ENCODE measurements at places on chromosomes 3 and 15.

GRCh38 chr15:38073178-38073946, 138.9 kb downstream of the TMCO5A start:
- no peak for DNase-seq

DNA sequence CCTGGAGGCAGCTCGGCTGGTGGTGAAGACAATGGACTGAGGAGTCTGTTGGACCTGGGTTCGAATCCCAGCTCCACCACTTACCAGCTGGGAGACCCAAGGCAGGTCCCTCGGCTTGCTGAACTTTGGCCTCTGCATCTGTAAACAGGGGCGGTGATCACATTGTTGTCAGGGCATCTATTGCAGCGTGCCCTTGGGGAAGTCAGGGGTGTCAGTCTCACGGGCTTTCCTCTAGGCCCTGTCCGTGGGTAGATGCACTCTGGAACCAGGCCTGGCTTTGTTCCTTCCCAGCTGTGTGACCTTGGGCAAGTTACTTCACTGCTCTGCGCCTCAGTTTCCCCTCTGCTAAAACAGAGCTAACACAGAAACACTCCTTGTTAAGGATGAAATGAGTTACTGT, 68.8 kb upstream of the SLC6A6 start:
- no peak for DNase-seq

DNA sequence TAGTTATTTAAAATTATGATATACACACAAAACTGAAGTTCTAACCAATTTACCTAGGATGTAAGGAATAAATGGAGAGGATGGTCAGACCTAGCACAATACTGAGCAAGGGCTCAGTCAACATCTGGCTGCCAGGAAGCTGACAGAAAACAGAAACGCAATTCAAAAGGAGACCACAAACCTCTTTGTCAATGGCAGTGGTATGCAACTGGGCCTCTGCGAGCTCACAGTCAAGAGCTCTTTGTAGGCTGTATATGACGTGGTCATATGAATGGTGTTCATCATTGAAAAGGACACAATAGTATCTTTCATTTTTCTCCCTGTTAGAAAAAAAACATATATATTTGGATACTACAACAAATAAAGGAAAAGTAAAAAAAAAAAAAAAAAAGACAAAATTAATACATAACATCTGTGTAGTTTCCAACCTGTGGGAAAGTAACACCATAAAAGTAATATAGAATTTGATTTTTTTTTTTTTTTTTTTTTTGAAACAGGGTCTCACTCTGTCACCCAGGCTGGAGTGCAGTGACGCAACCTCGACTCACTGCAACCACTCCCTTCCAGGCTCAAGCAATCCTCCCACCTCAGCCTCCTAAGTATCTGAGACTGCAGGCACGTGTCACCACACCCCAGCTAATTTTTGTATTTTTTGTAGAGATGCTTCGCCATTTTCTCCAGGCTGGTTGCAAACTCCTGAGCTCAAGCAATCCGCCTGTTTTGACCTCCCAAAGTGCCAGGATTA, 37.9 kb downstream of the UBR1 start:
- no peak for DNase-seq

GRCh38 chr3:51934991-51935885, 6.5 kb downstream of the RRP9 start:
- no peak for DNase-seq

DNA sequence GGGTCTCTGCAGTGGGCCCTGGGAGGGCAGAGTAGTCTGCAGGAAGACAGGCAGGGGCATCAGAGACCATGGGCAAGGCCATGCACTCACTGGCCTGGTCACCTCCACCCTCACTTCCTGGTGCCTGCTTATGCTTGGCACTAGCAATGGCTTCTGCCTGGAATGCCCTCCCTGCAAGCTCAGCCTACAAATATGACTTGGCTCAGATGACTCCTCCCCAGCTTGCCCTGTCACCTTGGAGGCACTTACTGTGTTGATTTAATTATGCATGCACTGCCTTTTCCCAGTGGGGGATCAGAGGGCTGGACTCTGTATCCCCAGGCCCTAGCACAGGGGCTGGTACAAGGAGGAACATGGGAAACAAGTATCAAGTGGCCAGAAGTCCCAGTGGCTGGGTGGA, 7.8 kb downstream of the C3orf18 start:
- DNase-seq = no peak

DNA sequence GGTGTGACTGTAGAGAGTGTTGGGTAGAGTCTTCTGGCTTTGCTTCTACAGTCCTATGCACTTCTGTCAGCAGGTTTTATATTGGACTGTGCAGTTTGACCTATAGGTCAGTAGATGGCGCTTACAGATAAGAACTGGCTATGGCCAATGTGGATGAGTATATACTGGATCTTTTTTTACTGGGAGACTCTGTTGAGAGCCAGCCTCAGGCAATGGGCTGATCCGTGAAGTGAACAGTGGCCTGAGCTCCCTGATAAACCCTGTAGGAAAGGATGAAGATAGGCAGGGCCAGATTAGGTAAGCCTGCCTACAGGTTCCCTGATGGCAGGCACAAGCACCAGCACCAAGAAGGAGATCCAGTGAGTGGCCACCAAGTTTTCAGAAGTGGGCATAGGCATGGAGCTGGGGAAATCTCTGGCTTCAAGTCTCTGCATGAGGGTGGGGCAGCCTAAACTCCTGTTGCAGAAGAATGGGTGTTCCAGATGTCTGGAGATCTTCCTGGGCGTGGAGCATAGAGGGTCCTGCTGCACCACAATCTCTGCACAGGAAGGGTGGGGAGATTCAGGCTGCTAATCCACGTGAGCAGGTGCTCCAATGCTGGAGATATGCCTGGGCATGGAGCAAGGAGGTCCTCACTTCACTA, 326.0 kb upstream of the SGO1 start:
- DNase-seq = peak; percentile 46

DNA sequence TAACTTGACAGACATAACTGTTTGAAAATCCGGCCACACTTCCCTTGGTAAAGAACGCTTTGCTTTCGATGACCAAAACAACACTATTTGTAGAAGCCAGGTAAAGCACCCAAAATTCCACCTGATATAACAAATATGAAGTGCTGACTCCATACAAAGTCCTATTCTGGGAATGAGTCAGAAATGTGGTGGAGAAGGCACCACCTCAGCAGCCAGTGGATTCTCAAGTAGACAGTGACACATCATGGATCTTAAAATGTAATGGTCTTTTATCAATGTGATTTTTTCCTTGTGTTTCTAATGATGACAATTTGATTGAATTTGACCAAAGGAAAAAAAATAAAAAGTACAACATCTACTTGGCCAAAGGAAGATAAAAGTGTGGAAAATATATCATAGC, 135.0 kb upstream of the WNT5A start:
- DNase-seq = no peak

DNA sequence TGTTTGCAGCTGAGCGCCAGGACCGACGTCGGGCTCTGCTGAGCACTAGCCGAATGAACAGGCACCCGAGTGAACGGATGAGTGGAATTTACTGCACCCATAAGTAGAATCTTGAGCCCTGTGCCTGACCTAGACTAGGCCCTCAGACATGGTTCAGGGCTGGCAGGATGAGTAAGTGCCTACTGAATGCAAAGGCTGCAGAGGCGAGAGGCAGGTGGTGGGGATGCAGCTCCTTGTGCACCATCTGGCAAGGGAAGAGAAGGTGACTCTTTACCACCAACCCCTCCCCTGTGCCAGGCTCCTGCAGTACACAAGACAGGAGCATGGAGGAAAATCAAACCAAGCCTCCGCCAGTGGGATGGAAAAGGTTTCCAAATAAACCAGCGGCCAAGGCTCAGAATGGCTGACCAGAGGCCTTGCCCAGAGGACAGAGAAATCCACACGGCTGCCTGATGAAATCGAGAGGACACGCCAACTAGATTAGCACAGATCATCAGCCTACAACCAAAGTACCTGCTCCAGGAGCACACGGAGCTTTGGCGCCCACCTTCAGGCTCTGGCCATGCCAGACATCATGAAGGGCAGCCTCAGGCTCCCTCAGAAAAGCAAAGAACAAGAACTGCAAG, 141.7 kb upstream of the IQSEC1 start:
- no peak for DNase-seq

DNA sequence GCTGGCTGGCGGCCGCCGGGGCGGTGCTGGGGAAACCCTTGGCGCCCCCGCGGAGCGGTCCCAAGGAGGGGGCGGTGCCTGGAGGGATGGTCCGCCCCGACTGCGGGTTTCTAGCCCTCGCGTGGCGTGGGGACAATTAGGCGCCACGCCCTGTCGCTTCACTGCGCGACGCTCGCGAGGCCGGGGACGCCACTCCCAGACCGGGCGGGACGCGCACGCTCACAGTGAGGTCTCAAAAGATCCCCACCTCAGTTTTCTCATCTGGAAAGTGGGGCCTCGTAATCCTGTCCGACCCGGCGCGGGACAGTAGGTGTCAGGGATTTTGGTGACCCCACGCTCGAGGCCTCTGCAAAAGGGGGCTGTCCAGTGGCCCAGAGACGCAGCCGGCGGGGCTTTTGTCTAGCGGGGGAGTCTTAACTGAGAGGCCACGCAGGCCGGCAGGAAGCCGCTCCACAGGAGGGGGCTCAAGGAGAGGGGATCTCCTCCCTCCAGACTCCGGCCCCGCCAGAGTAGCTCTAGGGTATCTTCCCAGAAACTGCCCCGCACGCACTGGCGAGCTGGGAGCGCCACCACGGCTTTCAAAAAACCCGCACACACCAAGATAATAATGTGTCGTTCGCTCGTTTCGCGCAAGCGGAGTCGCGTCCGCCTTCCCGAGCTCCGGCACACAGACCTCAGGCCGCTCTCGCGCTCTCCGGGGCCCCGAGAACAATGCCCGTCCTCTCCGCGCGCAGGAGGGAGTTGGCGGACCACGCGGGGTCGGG, 710 bp upstream of the CLK3 start:
- DNase-seq = no peak

DNA sequence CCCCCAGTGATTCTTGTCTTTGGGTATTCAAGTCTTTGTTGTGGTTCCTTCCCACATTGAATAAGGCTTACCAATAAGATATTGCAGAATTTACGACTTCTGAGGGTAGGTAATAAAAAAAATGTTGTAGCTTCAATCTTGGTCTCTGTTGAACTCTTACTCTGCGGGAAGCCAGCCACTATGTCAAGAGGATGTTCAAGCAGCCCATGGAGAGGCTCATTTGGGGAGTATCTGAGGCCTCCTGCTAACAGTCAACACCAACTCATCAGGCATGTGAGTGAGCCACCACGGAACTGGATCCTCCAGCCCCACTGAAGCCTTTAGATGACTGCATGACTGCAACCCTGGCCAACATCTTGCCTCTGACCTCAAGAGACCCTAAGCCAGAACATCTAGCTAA, 3.2 kb upstream of the TBC1D23 start:
- DNase-seq = no peak

- no peak for DNase-seq
These were observed 266.9 kb upstream of the STT3B start for GRCh38 chr3:31265646-31266428.

- DNase-seq = no peak
These were observed 7.5 kb downstream of the GOLIM4 start for GRCh38 chr3:168088106-168088720.

- no peak for DNase-seq
These were observed 560.4 kb upstream of the DPPA4 start for GRCh38 chr3:109897734-109898133.

DNA sequence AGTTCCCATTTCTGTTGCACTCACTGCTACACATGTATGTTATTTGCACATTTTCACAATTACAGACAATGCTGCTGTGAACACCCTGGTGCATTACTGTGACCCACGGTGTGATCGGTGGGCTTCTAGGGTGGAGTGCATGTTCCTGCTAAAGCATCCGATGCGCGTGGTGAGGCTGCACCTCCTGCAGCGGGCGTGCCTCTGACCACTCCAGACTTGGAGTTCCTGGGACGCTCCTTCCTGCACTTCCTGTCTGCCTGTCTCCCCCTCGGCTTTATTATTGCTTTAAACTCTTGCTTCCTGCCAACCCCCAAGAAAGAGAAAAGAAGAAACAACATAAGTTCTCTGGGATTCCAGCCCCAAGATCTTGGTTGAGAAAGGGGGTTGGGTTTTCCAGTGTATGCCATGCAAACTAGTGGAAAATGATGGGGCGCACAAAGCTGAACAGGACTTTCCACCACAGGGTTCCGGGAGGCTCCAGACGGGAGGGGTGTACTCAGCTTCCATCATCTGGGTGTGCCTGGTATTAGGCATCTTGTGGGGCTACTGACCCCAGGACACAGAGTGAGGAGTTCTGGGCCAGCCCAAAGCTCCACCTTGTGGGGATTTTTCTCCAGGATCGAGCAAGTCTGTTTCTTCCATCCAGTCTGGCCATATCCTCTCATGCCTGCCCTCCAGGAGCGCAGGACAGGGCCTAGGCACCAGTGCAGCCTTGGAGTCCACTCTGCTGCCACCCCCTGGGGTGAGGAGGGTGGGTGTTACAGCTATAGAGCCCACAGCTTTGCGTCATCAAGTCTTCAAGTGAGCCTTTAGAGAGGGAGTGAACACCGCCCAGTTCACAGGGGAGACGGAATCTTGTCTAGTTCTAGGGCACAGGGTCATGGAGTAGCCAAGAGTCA, 11.2 kb downstream of the RPL32 start:
- DNase-seq = no peak

DNA sequence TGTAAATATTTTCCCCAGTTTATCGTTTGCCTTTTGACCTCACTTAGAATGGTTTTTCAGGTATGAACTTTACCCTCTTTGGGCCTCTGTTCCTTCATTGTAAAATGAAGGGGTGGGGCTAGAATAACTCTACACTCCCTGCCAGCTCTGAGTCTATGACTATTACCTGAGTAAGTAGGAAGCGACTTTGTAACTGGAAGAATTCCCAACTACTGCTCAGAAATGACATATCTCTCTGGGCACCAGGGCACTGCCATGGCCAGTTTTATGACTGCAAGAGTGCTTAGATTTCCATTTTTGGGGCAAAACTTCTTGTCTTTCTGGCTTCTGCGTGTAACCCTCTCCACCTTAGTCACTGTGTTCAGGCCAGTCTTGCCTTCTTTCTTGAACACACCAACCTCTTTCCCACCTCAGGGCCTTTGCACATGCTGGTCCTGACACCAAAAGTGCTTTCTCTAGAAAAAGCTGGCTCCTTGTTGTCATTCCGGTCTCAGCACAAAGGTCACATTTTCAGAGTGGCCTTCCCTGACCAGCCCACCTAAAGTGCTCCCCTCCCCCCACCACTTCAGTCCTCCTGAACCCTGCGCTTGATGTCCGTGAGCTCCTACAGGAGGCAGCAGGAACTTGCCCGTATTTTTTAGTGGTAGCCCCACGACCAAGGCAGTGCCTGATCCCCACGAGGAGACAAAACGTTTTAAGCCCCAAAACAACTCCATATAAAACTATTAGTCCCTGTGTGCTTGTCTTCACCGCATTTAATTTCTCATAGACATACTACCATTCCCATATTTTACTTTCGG, 25.6 kb downstream of the CDCP1 start:
- DNase-seq = no peak

DNA sequence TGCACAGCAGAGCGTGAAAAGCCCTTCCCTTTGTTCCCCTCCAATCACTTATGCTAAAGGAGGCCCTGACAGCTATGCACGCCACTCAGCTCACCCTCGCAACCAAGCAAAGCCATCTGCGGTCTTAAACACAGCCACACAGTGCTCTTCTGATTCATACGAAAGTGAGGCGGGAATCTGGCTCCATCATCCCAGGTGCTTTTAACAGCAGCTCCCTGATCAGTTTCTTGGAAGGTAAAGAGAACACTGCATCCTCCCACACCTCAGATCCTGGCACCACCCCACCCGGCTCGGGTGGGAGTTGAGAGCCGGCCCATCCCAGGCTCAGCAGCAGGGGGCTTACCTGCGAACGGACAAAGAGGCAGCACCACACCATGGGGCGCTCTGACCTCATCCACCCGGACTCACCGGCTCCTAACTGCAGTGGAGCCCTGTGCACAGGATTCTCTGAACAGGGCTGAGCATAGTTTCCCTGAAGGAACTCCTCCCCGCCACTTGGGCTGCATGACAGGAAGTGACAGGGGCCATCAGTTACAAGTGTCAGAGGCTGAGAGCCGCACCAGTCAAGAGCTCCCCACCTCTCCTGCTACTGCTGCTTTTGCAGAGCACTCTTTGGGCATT, 114.3 kb upstream of the ARHGEF3 start:
- no peak for DNase-seq

Measured in non-pigmented ciliary epithelial cell (primary cell).